Femur (tissue), 1 donor: ENCODE measurements at places on chromosomes 6 and 20.
A peak's percentile ranks its signal among the peaks of the same experiment; 100 is the strongest.

DNA sequence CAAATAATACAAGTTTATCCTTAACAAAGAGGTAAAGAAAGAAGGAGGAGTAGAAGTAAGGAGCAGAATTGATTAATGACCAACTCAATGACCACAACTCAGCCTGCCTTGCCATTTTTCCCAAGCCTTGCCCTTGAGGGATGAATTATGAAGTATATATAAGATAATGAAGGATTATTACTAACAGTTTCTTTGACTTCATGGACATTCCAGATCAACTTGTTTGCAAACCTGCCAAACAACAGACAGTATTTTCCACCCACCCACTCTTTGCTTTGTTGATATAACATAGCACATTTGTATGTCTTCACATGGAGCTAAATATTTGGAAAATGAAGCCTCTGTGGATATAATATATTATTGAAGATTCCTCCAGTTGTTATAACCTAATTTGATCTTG is 9.9 kb upstream of the C6orf141 start:
- no peak for DNase-seq

- no peak for DNase-seq
These were observed 112.6 kb downstream of the SASH1 start for GRCh38 chr6:148455225-148455624.

DNA sequence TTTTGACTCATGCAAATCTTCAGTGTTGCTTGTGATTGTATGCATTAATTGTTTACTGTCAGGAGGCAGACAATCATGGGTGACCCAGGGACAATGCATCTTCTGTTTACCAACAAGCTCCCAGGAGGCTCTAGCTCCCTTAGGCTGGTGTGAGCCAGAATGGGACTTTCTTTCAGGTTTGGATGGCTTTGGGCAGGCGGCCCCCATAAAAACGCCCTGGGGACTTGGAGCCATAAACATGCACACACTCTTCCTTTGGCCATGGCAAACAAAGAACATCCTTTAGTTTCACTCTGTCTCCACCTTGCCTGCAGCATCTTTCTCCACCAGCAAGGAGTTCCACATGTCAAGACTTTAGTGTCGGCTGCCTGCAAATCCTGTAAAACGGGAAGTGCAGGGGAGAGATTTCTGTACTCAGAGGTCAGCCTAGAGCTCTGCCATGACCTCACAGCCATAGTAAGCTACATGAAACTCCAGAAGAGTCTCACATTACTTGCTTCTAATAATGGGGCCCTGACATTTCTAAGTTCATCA is 127.6 kb downstream of the MAP3K7 start:
- DNase-seq: no peak

DNA sequence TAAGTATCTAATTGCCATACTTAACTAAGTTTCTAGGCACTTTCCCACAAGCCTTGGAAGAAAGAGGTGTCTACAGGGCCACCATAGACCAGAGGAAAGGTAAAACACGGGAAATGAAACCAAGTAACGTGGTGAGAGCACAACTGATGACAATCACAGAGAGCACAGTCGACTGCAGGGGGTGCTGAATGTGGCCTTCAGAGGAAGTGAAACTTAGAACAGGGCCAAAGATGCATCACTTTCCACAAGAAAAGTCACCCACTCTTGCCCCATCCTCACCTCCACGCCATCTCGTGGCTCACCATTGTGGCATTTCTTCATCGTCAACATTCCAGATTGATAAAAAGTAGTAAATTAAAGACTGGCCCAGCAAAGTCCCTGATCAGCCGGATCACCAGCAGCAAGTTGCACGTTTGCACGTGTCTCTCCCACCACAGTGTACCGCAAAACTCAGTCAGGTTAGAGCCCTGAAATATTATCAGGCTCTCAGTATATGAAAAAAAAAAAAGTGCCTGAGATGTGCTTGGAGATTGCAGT is 31.4 kb downstream of the HIVEP2 start:
- DNase-seq: no peak

GRCh38 chr6:113351173-113351834 is 505.8 kb upstream of the MARCKS start:
- peak; percentile 40 for DNase-seq

GRCh38 chr6:99604166-99605073 is 2.2 kb upstream of the PRDM13 start:
- no peak for DNase-seq

GRCh38 chr6:43185391-43185985 is 3.5 kb downstream of the CUL9 start:
- no peak for DNase-seq

DNA sequence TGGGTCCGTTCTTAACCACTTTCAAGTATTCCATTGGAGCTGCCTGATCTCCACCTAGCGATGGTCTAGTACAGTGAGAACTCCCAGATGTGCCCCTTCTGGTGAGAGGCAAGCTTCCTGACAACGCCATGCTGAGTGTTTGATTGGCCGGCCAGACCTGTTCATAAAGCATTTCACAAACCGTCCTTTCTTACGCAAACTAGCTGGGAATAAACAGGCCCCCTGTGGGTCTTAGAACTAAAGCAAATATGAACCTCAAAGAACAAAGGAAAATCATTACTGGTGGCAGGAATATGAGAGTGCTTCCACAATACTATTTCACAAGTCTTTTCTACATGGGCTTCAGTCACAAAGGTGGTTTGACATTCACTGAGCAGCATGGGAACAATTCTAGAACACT is 15.6 kb upstream of the GCNT2 start:
- no peak for DNase-seq

GRCh38 chr6:166905505-166906134 is 50.7 kb downstream of the RNASET2 start:
- DNase-seq: no peak

DNA sequence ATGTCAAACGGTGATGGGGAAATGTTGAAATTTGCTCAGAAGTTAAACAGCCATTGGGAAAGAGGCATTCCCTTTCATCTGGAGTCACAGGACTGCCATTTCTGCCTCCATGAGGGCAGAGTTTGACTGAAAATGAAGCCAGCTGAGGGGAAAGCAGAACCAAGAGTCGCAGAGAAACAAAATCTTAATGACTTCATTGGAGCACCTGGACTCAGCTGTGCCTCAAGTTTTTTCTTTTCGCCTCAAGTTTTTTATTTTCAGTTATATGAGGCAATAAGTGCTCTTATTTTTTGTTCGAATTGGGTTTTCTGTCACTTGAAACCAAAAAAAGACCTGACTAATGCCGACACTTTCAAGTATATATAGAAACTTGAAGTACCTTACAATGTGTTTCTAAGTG is 161.3 kb downstream of the PKHD1 start:
- no peak for DNase-seq

GRCh38 chr20:15965165-15965564 is 608.1 kb downstream of the KIF16B start:
- DNase-seq: no peak

DNA sequence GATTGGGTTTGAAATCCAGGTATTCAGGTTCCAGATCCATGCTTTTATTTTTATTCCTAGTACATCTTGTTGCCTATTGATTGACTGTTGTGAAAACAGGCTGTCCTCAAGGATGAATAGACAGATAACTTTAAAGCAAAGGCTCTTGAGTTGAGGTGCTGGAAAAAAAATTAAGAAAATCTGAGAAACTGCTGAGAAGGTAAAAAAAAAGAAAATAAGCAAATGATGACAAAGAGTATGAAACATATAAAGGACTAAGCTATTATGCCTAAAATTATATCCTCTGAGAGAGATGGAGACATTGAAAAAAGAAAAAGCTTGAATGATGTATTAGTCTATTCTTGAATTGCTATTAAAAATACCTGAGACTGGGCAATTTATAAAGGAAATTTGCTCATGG is 392.3 kb upstream of the RGS17 start:
- DNase-seq: no peak

GRCh38 chr20:10313215-10313614 is 94.6 kb downstream of the SNAP25 start:
- DNase-seq: no peak

DNA sequence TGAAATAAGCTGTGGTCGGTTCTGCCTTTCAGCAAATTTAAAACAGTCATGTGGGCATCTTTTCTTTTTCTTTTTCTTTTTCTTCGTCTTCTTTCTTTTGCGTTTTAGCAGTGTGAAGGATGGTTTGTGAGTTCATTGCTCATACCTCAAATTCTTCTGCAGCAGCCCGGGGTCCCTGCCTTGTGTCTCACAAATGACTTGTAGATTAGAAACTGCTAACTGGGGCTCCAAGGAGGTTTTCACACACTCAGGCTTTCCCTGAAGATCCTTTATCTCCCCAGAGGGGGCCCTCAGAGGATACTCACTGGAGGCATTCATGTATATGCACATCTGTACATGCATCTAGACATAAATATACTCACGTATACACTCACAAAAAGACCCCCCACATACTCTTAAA is 1.7 kb downstream of the SMOC2 start:
- DNase-seq: no peak

DNA sequence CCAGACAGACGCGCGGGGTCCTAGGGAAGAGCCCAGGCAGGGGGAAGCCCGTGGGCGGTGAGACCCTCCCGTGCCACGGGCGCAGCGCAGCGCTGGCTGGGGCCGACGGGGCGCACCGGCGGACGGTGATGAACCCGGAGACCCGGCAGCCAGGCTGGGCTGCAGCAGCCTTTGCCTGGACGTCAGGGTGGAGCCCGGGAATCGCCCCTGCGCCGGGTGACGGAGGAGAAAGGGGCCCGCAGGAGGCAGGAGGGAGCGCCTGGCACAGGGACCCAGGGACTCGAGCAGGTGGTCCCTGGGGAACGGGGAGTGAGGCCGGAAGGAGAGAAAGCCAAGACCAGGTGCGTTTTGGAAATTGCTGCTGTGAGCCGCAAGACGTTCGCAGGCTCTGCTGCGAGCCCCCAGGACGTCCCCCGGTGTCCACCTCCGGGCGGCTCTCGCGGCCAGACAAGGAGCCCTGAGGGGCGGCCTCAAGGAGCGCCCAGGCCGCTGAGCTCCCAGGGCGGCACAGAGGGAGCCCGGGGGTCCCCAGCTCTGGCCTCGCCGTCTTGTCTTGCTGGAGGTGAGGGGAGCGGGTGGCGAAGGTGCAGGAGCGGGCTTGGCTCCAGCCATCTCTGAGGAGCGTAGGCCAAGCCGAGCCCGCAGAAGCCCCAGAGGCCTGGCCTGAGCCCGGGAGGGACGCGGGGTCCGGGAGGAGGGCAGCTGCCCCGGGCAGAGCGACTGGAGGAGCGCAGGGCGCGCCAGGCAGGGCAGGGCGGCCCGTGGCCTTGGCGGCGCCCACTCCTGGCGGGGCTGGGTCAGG is 191.2 kb upstream of the PDE10A start:
- no peak for DNase-seq

DNA sequence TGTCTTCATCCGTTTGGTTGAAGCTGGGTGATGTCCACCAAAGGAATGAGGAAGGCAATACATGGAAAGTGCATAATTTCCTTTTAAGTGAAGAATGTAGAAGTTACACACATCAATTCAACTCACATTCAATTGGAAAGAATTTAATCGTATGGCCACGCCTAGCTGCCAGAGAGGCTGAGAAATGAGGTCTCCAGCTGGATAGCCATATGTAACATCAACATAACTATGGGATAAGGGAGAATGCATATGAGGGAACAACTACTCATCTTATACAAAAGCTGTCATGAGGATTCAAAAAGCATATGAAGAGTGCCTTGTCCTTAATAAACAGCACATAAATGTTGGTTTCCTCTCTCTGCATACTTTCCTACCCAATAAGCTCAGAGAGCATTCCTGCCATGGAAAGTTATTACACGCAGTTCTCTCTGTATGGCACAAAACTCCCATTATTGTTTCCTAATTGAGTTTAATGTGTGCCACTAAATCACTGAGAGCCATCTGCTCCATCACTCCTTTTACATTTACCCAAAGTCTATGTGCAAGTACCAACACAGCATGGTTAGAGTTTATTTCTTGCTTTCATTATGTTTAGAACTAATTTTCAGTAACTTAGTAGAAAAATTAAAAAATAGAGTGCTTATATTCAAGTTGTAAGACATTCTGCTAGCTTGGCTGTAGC is 21.4 kb upstream of the TFAP2D start:
- no peak for DNase-seq

GRCh38 chr20:44419131-44419844 is 56.4 kb upstream of the TTPAL start:
- DNase-seq: no peak

GRCh38 chr6:113707194-113707593 is 150.0 kb upstream of the MARCKS start:
- DNase-seq: no peak

DNA sequence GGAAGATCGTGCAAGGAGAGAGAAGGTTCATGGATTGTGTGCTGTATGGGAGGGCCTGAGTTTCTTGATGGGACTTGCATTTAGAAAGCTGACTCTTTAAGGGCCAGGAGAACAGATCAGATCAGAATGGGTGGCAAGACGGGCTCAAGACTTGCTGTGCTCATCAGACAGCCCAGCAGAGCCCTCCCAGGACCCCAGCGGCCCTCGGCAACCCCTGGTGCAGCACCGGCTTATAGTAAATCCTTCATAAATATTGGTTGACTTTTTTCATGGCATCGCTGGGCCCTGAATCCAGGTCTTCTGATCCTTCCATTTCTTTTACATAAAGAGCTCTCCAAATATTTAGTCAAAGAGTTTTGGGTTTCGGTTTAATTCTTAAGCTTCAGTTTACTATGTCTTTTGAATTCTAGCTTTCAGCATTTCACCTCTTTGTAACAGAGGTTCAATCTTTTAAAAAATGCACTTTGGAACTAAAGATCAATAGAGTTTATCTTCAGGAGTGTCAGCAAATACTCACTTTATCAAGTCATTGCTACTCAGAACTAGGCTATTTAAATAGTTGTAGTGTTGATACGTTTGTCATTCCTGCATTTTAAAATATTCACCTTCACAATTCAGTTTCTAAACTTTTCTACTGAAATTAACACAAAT is 205.6 kb downstream of the ZDHHC14 start:
- no peak for DNase-seq
